ENCODE measurements at places on chromosomes 12 and 14.

DNA sequence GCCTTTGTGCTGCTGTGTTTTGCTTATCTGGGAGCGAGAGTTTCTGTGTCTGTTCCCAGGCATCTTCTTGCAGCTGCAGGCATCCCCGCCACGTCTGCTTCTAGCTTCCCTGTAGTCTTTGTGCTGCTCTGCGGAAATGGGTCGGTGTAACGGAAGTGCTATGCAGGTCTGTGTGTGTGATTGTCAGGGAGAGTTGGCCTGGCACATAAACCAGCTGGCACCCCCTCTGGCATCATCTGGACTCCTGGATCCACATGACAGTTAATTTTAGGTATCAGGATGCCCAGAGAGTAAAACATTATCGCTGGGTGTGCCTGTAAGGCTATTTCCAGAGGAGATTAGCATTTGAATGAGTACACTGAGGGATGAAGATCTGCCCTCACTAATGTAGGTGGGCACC, 9.4 kb upstream of the OASL start:
- DNase-seq = no peak

- no peak for DNase-seq
Measured at GRCh38 chr12:131128556-131128955, 174.8 kb downstream of the ADGRD1 start.

GRCh38 chr14:103628221-103628683, 759 bp upstream of the KLC1 start:
- DNase-seq = no peak

GRCh38 chr12:132651444-132652100, 33.0 kb downstream of the P2RX2 start:
- no peak for DNase-seq

DNA sequence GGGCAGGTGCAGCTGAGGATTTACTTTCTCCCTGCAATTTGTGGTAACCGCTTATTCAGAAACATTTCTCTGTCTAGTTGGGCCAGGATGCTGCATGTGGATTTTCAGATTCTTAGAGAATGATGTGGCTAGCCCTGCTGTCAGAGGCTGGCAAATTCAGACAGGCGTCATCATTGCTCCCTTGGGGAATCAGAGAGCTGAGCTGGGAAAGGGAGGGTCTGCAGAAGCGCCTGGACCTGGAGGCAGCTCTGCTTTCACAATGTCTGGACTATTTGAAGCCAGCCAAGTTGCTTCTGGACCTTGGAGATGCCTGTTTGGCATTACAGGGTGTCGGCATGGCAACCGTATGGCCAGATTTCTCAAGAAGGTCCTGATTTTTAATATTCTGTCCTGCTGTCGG, 3.4 kb downstream of the GALNT16 start:
- no peak for DNase-seq

DNA sequence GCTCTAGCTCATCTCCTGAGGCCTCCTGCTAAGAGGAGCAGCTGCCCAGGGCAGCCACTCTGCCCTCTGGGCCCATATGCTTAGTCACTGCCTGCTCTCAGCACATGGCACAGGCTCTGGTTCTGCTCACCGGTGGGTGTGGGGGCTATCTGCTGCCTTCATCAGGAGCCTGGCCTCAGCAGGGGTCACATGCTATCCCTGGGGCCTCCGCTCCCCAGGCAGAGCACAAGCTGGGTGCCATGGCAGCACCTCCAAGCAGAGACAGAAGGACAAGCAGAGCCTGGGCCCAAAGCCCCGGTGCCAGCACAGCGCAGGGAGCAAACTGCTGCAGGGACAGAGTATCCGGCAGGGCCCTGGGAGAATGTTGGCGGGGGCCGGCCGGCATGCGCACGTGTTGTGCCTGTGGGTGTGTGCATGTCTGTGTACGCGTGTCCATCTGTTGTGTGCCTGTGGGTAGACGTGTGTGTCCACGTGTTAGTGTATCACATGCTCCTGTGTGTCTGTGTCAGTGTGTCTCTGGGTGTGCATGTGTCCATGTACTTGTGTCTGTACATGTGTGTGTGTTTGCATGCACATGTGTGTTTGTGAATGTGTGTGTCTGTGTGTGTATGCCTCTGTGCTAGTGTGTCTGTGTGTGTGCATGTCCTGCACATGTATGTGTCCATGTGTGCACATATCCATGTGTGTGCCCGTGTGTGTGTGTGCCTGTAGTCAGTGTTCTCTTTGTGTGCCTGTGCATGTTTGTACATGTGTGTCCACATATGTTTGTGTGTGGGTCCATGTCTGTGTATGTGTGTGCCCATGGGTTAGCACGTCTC, 326.9 kb downstream of the TMEM121 start:
- no peak for DNase-seq

GRCh38 chr14:68952531-68953195, 26.4 kb downstream of the ACTN1 start:
- DNase-seq = no peak

DNA sequence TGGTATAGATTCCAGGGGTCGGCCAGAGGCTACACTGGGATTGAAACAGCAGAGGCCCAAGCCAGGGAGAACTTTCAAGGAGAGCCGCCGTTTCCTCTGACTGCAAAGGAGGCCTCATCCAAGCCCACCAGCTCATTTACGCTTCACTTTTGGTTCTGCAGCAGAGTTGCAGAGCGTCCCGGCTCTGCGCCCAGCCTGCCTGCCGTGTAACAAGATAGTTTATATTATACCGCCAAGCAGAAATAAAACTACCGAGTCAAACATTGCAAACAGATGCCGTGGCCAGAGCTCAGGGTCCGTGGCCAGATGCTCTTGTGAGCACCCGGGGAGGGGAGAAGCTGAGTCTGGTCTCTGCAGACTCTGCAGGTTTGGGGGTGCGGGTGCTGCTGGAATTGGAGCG, 60.7 kb upstream of the TBX3 start:
- DNase-seq = no peak

DNA sequence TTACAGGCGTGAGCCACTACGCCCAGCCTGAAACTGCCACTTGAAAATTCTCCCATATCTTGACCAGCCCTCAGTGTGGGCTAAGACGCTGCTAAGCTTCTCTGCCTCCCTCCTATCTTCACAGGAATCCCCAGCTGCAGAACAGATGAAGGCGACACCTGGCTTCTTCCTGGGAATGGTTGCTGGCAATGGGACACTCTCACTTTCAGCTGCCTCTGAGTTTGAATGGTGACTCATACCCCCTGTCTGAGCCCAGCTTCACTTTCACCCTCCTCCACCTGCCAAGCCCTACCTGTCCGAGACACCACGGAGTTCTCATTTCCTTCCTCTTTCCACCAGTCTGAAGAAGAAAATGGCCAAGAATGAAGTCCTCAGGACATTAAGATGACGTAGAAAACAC, 18.3 kb upstream of the VASH1 start:
- DNase-seq = no peak

DNA sequence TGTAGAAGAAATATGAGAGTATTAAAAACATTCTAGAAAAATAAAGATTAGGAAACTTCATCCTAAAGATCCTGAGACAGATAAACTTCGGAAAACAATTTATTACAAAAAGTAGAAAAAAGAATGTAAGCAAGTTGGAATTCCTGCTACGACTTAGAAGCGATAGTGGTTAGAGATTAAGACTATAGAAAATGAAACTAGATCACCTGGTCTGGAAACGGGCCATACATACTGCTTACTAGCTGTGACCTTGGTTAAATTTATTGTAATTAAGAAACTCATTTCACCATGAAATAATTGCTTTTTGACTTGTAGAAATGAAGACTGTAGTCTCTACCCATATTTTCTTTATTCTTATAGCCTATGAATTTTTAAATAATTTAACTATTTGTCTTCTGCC, 614.1 kb downstream of the SLC16A7 start:
- DNase-seq = no peak
